ENCODE measurements at places on chromosomes 1 and 21.

DNA sequence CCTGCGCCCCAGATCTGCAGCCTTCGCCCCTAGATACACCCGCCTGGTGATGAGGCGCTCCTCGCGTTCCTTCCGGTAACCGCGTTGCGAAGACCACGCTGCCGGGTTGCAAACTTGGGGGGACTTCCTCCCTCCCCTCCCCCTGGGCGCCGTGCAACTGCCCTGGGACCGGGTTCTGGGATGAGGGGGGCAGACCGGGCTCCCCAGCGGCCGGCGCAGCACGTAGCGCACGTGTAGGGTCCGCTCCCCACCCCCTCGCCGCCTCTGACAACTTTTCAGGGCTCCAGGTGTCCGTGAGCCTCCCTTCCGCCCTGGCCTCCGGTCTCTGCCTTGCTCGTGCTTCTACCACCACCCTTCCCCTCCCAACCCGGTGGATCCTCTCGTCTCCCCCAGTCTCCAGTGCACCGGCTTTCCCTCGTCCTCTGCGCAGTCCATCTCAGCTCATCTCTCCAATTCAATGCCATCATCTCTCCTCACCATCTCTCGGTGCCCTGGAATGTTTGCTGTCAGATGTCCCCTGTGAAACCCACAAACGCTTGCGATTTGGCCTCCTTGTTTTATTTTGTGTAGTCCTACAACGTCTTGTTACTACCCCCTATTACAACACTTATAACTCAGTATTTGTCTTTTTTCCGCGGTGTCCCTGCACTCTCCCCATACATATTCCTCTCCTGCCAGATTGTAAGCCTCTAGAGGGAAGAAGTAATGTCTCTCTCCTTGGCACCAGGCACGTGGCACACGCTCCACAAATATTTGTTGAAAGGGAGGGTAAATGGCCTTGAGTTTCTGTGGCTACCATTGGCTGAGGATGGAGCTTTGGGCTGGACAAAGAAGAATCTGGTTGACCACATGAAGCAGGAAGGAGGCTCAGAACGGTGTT lies 782 bp downstream of the PCAT6 start:
- DNase-seq, result no peak

DNA sequence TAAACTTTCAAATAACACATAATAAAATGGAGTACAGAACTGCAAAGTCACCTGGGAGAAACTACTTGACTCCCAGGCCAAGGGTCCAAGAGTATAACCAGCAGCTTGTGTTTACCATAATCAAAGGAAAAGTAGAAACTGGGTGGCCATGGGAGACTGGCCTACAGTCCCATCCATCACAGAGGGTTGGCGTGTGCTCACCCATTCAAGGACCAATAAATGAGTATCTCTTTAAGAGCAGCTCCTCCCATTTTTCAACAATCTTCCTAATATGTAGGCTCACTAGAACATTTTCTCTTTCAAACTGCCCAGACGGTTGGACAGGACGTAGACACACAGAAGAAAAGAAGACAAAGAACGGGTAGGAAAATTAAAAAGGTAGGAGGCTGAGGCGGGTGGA lies at the start of gene FMO3:
FMO3 (plus strand) TSS at position 302 of the 400 bp plus-strand sequence. CDS start 1,754 bp downstream, outside the sequence.
- DNase-seq, result no peak

GRCh38 chr1:6827079-6827478 lies 41.8 kb downstream of the CAMTA1 start:
- peak; percentile 56 for DNase-seq

DNA sequence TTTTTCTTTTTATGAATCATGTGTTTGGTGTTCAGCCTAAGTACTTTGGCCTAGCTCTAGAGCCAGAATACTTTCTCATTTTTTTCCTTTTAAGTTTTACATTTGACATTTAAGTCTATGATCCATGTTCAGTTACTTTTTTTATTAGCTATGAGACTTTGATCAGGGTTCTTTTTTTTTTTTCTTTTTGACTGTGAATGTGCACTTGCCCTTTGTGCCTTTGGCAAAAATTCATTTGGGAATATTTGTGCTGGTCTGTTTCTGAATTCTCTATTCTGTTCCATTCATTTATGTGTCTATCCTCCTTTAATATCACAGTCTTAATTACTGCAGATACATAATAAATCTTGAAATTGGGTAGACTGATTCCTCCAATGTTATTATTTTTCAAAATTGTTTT lies 93.8 kb downstream of the MAP3K21 start:
- DNase-seq, result no peak

GRCh38 chr1:26887125-26887524 lies 3.0 kb downstream of the GPN2 start:
- DNase-seq, result no peak

DNA sequence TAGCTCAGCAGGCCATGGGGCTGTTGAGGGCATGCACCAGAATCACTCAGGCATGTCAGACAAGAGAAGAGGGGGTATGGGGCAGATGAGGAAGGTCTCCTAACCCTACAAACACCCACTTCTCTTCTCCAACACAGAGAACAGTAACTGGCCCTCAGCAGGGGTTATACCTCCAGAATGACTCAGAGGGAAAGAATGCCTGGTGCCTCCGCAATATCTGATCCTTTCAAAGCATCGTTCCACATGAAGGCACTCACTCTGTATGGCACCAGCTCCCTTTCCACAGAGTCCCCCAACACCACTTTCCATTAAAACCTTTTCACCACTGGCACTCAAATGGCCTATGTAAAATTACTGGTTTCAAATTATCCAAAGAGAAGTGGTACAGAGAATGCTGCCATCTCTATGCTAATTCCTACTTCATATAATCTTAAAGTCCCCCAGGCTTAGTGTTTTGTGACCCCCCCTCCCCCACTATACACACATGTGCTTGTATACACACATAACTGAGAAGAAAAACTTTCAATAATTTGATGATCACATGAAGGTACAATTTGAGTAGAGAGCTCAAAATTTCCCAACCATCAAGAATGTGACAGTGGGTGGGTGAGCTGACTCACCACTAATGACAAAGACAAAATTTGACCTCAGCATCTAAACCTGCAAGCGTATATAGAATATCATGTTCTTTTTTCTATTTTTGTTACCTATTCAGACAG lies 91.5 kb downstream of the SIPA1L2 start:
- peak; percentile 36 for DNase-seq

DNA sequence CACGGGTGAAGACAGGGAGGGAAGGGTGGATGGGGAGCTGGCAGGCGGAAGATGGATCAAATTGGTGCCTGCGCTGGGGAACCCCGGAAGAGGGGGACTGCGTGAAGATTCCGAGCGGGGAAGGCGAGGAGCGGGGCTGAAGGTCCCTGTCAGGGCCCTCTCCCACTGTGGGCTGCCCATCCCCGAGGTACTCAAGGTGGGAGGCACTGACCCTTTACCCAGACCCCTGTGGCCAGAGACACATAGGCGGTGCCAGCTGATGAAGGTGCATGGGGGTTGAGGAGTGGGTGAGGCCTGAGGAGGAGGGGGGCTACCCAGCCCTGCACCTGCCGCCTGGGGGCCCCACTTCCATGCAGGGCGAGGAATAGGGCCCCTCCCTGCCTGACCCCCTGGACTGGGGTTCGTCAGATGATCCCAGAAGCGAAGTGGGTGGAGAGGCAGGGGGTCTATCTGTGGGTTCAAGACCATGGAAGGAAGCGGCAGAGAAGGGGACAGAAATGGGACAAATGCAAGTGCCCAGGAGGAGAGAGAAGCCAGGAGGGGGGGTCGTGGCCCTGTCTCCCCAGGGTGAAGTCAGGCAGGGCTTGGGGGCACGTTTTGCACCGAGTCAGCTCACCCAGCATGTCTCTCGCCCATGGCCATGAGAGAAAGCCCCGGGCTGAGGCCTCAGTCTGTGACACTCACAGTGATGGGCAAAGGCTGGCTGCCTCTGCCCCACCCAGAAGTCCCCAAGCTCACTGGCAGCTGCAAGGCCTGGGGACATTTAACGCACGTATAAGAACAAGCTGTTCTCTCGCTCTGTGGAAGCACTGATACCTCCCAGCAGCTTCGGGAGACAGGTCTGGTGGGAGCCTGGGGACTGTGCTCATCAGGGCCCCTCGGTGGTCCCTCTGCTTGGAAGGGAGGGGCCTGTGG lies 7.0 kb upstream of the MMEL1 start:
- peak; percentile 21 for DNase-seq

GRCh38 chr21:26445440-26445839 lies 127.6 kb downstream of the CYYR1 start:
- no peak for DNase-seq

DNA sequence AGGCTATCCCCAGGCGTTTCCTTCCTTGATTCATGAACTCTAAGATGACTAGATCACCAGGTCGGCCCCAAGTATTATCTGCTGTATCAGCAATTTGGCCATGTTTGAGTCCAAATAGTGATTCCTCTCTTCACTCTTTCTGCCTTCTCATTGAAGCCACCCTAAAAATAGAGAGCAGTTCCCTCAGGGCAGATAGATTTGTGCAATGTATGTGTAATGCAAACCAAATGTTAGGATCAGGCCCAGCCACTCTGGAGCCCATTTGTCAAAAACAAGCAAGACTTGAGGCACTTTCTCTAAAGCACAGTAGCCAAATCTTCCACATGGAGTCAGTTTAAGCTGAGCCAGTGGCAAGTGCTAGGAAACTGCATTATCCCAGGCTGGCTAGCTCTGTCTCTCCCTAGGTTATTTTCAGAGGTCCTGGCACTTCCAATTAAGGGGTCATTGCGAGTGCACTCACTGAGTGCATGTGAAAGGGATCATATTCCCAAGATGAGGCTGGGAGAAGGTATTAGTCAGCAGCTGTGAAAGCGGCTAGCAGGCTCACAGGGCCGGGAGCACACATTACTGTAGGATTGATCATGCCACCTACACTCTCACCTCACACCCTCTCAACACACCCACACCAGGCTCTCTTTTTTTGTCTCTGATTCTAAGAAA lies 97.9 kb upstream of the RAB3GAP2 start:
- DNase-seq, result no peak

GRCh38 chr1:153541641-153542590 lies 1.2 kb upstream of the S100A5 start:
- DNase-seq, result no peak

- peak; percentile 49 for DNase-seq
Observed at GRCh38 chr1:110255392-110255787, 45.3 kb downstream of the KCNC4 start.

DNA sequence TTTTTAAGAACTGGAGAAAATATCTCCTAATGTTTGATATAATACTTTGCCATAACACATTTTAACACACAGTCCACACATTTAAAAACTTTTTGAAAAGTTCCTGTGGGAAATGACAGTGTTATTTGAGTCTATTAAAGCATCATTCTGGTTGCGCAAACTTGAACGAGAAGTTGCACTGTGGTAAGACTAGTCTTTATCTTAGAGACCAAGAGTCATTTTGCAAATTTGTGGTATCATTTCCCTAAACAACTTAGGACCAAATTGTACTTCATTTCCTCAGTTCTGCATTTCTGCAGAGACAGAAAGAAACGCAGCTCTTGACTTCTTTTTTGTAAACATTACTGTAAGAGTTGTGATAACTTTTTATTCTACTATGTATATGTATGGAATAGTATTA lies at the start of gene RGS18:
RGS18 (plus strand) TSS at position 282 of the 400 bp plus-strand sequence. CDS start 176 bp downstream, outside the sequence.
- DNase-seq, result no peak

DNA sequence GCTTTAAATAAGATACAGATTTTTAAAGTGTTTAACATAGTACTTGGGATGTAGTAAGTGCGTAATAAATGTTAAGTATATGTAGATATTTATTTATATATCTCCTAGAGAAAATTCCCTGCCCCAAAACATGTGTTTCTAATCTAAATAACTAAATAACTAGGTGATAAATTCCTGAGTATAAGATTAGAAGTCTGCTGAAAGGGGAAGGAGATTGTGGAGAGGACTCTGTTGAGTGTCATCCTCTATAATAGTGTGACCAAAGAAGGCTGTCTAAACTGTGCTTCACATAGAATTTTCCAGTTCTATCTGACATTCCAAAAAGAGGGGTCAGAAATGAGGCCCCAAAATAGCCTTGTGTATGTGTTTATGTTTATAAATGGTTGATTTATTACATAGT lies 590.5 kb upstream of the ADAMTS5 start:
- no peak for DNase-seq

GRCh38 chr1:18137759-18138345 lies 30.3 kb downstream of the IGSF21 start:
- DNase-seq, result no peak

- peak; percentile 71 for DNase-seq
Observed at GRCh38 chr1:43348343-43348808, 10.4 kb upstream of the CDC20 start.

- no peak for DNase-seq
Observed at GRCh38 chr1:23469372-23469982, 14.5 kb downstream of the ASAP3 start.

DNA sequence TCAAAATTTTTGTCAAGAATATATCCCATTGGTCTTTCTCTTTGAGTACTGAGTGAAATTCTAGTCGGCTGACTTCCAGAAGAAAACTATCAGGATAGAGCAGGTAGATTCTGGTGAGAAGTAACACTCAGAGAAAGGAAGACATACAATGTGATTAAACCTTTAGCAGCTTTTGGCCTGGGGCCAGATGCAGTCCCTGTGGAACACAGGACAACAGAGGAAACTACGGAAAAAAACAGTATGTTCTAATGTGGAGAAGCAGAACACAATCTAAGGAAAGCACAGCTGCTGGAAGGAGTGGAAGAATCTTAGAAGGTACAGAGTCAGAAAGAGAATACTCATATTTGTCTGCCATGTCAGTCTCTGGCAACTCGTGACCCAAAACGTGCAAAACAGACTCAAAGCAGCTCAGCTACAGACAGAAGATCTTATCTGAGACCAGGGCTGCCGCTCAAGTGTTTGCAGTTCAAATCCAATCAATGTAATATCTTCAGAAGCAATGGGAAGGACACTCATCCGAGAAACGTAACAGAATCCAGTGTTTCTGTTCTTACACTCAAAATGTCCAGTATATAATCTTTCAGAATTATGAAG lies 283.8 kb downstream of the MRPL39 start:
- no peak for DNase-seq

GRCh38 chr1:183070234-183070922 lies 47.2 kb downstream of the LAMC1 start:
- DNase-seq, result no peak

- DNase-seq, result no peak
Observed at GRCh38 chr21:46191686-46192575, 7.7 kb upstream of the SPATC1L start.

DNA sequence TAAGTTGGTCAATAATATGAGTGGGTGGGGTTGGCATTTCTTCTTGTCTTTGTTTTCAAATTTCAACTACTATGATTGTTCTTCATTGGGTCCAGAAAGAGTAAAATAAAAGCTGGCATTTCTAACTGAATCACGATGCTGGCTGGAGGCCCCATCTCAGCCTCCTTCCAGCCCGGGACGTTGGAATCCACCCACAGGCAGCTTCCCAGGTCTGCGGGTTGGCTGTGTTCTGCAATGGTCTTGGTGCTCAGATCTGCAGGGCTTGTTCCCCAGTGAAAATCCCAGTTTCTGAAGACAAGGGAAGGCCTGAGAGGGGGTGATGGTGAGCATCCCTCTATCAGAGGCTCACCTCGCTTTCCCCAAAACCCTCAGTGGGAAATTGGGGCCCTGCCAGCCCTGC lies 54.7 kb upstream of the ARHGEF16 start:
- no peak for DNase-seq

DNA sequence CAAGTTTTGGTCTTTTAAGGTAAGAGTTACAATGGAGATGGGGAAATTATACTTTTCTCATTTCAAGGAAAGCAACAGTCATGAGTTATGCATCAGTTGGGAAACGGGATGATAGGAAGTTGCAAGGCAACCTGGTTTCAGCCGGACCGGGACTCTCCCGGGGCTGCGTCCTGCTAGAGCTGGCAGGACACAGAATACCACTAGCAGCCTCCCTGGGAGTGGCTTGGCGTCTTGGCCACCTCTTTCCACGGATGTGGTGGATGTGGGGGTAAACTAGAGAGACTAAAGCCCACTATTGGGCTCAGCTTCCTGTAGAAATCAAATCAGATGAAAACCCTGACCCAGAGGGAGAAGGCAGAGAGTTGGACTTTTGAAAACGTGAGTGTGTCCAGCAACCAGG lies 71.9 kb downstream of the ADARB1 start:
- DNase-seq, result no peak

Data from NCI-H345 (cell line).